Ascending aorta (tissue), 2 donors: ENCODE measurements at places on chromosomes 2 and 18.
A peak's percentile ranks its signal among the peaks of the same experiment; 100 is the strongest.

- H3K4me1 ChIP-seq, result no peaks in the 10 kb centered on the region
- no peaks in the 10 kb centered on the region for H3K36me3 ChIP-seq
- peak overlapping the region; percentile 98 for H3K4me3 ChIP-seq
- H3K27ac ChIP-seq, result peak overlapping the region; percentile 88
Observed at GRCh38 chr2:159795841-159796690, 1.9 kb downstream of the CD302 start.

- H3K27ac ChIP-seq, result no peak overlapping the region
- H3K27me3 ChIP-seq, result no peaks in the 10 kb centered on the region
- H3K36me3 ChIP-seq, result no peaks in the 10 kb centered on the region
- no peaks in the 10 kb centered on the region for H3K4me1 ChIP-seq
Observed at GRCh38 chr2:171289316-171289715, 128.6 kb upstream of the TLK1 start.

DNA sequence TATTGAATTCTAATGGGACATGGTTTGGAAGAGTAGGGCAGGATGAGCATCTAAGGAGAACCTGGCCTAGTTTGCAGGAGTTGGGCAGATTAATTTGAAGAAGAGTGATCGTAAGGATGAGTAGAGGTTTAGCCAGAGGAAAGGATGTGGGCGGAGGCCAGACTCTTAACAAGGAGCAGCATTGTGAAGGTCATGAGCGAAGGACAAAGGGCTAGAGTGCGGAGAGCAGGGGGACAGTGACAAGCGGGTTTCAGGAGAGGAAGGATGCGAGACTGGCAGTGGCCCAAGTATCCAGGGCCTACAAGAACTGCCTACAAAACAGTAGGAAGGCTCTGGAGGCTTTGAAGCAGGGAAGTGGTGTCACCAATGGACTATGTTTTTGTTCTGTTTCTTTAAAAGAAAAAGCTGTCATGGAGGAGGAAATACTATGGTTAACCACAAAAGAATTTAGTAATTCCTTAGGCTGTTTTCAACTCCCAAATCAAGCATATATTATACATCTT, 20.1 kb downstream of the SLC66A3 start:
- no peak for DNase-seq
- no peaks in the 10 kb centered on the region for H3K27me3 ChIP-seq
- no peaks in the 10 kb centered on the region for H3K4me1 ChIP-seq
- peaks cover 9% of the 10 kb centered on the region for H3K36me3 ChIP-seq
- H3K27ac ChIP-seq, result peak overlapping the region; percentile 16

DNA sequence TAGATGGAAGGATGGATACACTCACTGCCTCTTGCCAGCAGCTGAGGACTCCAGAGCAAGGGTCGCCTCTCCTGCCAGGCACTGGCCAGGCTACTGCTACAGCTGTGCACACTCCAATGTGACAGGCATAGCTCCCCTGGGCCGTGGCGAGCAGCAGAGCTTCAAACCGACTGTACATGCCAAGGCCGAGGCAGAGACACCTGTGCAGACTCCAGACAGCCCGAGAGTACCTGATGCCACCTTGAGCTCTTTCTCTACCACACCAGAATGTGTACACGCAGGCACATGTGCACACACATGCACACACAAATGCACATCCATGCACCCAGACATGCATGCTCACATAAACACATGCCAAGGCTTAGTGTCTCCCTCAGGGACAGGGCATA, 508.3 kb upstream of the MYT1L start:
- peak; percentile 38 for DNase-seq
- no peaks in the 10 kb centered on the region for H3K27me3 ChIP-seq
- no peaks in the 10 kb centered on the region for H3K36me3 ChIP-seq
- no peak overlapping the region for H3K27ac ChIP-seq
- no peak overlapping the region for H3K4me3 ChIP-seq

DNA sequence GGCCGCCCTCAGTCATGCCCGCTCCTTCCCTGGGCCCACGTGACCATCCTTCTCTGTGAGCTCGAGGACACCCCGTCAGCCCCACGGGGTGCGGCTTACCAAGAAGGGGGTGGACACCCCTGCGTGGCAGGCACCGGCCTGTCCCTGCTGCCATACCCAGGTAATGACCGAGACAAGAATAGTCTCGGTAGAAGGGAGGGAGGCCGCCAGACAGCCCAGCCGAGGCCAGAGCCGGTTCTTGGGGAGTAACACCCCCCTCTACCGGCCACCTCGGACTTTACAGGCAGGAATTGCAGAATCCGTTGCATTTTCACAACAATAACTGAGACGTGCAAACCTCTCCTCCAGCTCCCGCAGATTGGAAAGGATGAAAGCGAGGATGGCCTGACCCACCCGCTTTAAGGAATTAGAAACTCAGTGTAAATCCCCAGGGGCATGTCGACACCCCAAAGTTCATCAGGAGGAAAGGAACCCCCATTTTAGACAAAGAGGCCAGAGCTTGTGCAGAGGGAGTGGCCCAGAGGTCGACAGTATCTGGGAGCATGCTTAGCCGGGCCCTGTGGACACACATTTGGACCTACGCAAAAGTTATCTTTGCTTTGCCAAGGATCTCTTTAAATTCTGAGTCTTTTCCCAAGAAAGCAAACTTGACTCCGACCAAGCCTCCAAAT, 60.1 kb upstream of the GLI2 start:
- H3K27me3 ChIP-seq, result peaks cover 12% of the 10 kb centered on the region
- H3K27ac ChIP-seq, result no peak overlapping the region
- H3K4me1 ChIP-seq, result peaks cover 3% of the 10 kb centered on the region
- no peaks in the 10 kb centered on the region for H3K36me3 ChIP-seq

GRCh38 chr2:31240381-31241365, 6.7 kb downstream of the EHD3 start:
- H3K36me3 ChIP-seq, result peaks cover 5% of the 10 kb centered on the region
- DNase-seq, result peak; percentile 62
- H3K4me3 ChIP-seq, result peak overlapping the region; percentile 28
- peaks cover 21% of the 10 kb centered on the region for H3K4me1 ChIP-seq
- no peaks in the 10 kb centered on the region for H3K27me3 ChIP-seq

DNA sequence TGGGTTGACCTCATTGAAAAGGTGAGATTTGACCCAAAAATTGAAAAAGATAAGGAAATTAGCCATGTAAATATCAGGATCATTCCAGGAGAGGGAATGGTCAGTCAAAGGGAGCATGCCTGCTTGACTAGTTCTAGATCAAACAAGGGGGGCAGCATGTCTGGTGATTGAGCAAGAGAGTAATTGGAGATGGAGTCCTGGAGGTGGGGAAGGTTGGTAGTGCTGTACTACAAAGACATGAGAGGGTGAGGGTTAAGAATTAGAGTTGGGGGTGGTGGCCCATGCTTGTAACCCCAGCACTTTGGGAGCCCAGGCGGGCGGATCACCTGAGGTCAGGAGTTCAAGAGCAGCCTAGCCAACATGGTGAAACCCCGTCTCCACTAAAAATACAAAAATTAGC, 2.0 kb downstream of the MRPL30 start:
- no peak overlapping the region for H3K27ac ChIP-seq
- no peak overlapping the region for H3K4me3 ChIP-seq
- no peak for DNase-seq

GRCh38 chr2:392181-392925, 104.5 kb upstream of the ALKAL2 start:
- H3K4me1 ChIP-seq, result no peaks in the 10 kb centered on the region
- no peak for DNase-seq
- no peak overlapping the region for H3K4me3 ChIP-seq
- no peak overlapping the region for H3K27ac ChIP-seq
- no peaks in the 10 kb centered on the region for H3K36me3 ChIP-seq
